ENCODE measurements at places on chromosomes 6 and 20.

GRCh38 chr20:59948828-59949720 lies 8.9 kb downstream of the FAM217B start:
- peaks cover 18% of the 10 kb centered on the region for H3K4me1 ChIP-seq
- no peak overlapping the region for H3K4me3 ChIP-seq
- H3K27ac ChIP-seq = peak overlapping the region; percentile 45
- DNase-seq = peak; percentile 51

DNA sequence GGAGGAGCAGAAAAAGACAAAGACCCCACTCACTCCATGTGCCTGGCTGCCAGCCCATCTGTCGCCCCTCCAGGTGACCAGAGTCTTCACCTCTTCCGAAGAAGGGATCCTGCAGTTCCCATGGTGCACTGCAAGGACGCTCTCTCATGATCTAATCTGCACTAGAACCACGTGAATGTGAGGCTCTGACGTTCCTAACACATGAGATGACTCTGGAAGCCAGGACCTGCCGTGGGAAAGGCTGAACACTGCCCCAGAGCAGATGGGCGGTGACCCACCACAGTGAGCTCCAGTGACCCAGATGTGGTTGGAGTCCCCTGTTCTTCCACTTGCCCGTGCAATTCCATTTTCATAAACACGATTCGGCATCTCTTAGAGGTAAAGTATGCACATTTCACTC lies 39.6 kb upstream of the PDE10A start:
- H3K27me3 ChIP-seq = no peaks in the 10 kb centered on the region
- H3K4me1 ChIP-seq = peaks cover 16% of the 10 kb centered on the region
- no peak overlapping the region for H3K4me3 ChIP-seq
- no peak overlapping the region for H3K27ac ChIP-seq
- DNase-seq = no peak

DNA sequence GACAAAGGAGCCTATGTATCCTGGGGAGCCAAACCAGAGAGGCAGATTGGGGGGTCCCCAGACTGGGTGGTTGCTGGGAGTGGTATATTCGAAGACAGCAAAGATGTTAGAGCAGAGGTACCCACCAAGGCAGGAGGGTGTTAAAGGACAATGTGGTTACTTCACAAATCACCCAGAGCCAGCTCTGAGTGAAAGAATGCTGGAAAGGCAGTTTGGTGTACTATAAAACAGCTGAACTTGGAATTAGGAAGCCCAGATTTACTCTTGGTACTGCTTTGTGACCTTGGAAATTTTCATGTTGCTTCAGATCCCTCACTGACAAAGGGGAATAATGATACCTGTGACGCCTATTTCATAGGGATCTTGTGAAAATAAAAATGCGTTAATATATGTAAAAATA lies 121.6 kb downstream of the CD164 start:
- no peak overlapping the region for H3K4me3 ChIP-seq
- no peaks in the 10 kb centered on the region for H3K4me1 ChIP-seq
- no peaks in the 10 kb centered on the region for H3K36me3 ChIP-seq
- H3K27ac ChIP-seq = no peak overlapping the region
- no peak for DNase-seq
- no peaks in the 10 kb centered on the region for H3K27me3 ChIP-seq

DNA sequence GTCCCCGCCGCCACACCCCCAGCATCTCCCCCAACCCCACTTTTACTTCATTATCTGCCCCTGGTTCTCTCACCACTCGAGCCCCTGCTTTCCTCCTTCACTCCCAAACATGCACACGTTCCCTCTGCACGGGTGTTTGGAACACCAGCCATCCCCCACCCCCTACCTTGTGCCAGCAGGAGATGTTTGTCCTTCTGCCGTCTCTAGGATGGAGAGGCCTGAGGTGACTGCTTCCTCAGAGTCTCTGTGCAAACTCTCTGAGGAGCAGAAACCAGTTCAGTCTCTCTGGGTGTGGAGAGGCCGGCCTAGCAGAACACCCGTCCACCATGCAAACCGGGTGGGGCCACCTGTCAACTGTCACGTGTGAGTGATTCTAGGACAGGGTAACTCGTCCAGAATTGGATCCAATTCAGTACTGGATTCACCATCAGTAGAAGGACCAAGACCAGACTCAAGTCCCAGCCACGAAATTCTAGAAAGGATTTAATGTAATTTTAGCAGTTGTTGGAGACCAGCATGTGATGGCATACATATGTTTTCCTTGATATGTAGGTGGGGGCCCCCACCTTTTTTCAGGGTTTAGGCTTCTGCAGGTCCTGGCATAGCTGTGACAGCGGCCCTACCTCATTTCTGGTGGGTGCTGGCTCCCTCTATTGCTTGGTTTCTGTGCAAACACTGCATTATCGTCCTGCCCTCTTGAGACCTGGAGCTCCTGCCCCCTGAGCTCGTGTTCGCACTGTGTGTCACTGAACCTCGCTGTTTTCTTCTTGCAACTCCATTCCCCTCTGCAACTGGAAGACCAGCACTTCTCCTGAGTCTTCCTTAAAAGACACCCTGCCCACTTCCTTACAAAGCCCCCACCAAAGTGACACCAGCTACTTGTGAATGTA lies at the start of gene RAET1E:
Gene RAET1E (minus strand): TSS at position 259 of the 890 bp plus-strand sequence. CDS start 7,212 bp downstream, outside the sequence.
- no peaks in the 10 kb centered on the region for H3K27me3 ChIP-seq
- peaks cover 37% of the 10 kb centered on the region for H3K4me1 ChIP-seq
- peak within 1 kb of the TSS; percentile 66 for H3K27ac ChIP-seq
- no peak for DNase-seq

DNA sequence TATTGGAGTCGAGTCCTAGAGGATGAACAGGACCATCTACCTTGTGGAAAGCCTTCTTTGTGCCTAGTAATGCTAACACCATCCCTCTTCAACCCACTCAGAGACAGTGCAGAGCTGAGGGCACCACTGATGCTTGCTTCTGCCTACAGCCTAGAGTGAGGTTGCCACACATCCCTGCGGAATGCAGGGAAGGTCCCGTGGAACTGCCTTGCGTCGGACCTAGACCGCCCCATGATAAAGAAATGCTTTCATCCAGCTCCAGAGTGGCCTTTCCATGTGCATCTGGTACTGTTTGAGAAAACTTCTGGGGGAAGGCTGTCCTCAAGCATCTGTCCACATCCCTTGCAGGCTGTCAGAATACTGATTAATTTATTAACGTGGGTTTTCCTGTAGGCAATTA lies 168.4 kb downstream of the PHACTR1 start:
- no peak overlapping the region for H3K27ac ChIP-seq
- no peaks in the 10 kb centered on the region for H3K36me3 ChIP-seq
- no peak overlapping the region for H3K4me3 ChIP-seq
- H3K4me1 ChIP-seq = no peaks in the 10 kb centered on the region
- H3K27me3 ChIP-seq = no peaks in the 10 kb centered on the region
- no peak for DNase-seq

- no peaks in the 10 kb centered on the region for H3K27me3 ChIP-seq
- no peak overlapping the region for H3K4me3 ChIP-seq
- no peak for DNase-seq
- H3K27ac ChIP-seq = no peak overlapping the region
- H3K36me3 ChIP-seq = no peaks in the 10 kb centered on the region
- H3K4me1 ChIP-seq = no peaks in the 10 kb centered on the region
Observed at GRCh38 chr6:107840636-107841274, 16.6 kb upstream of the SCML4 start.

DNA sequence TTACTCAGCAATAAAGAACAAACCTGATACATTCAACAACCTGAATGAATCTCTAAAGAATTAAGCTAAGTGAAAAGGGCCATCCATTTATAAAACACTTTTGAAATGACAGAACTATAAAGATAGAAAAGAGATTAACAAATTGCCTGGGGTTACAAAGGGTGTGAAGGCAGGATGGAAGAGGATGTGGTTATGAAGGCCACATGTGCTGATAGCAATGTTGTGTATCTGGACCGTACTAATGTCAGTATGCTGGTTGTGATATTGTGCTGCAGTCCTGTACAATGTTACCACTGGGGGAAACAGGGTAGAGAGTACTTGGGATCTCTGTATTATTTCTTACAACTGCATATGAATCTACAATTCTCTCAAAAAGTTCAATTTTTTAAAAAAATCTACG lies 36.4 kb downstream of the ELOVL5 start:
- no peak for DNase-seq
- H3K4me3 ChIP-seq = no peak overlapping the region
- H3K4me1 ChIP-seq = peaks cover 11% of the 10 kb centered on the region
- no peaks in the 10 kb centered on the region for H3K36me3 ChIP-seq

DNA sequence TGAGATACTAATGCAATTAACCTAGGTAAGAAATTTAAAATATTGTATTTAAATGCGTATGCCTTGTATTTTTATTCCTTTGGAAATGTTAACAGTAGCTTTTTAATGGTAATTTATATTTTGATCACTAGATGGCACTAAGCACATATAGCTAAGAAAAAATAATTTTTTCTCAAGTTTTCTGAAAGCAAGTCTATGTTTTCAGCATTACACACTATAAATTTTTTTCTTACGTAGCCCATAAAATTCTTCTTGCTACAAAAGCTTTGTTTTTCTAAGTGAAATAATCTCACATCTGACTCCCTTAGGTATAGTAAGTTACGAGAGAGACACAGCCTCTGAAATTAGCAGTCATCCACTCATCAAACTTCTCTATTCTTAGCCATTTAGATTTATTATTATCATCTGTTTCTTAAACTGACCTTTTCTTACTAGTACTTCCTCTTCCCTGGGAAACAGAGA lies 35.7 kb downstream of the TSPYL4 start:
- no peaks in the 10 kb centered on the region for H3K27me3 ChIP-seq
- H3K27ac ChIP-seq = no peak overlapping the region
- H3K36me3 ChIP-seq = no peaks in the 10 kb centered on the region
- H3K4me1 ChIP-seq = no peaks in the 10 kb centered on the region
- H3K4me3 ChIP-seq = no peak overlapping the region
- DNase-seq = no peak

GRCh38 chr6:2596222-2596621 lies 154.5 kb downstream of the MYLK4 start:
- H3K27me3 ChIP-seq = no peaks in the 10 kb centered on the region
- no peak overlapping the region for H3K4me3 ChIP-seq
- H3K27ac ChIP-seq = no peak overlapping the region
- no peaks in the 10 kb centered on the region for H3K4me1 ChIP-seq
- no peaks in the 10 kb centered on the region for H3K36me3 ChIP-seq

DNA sequence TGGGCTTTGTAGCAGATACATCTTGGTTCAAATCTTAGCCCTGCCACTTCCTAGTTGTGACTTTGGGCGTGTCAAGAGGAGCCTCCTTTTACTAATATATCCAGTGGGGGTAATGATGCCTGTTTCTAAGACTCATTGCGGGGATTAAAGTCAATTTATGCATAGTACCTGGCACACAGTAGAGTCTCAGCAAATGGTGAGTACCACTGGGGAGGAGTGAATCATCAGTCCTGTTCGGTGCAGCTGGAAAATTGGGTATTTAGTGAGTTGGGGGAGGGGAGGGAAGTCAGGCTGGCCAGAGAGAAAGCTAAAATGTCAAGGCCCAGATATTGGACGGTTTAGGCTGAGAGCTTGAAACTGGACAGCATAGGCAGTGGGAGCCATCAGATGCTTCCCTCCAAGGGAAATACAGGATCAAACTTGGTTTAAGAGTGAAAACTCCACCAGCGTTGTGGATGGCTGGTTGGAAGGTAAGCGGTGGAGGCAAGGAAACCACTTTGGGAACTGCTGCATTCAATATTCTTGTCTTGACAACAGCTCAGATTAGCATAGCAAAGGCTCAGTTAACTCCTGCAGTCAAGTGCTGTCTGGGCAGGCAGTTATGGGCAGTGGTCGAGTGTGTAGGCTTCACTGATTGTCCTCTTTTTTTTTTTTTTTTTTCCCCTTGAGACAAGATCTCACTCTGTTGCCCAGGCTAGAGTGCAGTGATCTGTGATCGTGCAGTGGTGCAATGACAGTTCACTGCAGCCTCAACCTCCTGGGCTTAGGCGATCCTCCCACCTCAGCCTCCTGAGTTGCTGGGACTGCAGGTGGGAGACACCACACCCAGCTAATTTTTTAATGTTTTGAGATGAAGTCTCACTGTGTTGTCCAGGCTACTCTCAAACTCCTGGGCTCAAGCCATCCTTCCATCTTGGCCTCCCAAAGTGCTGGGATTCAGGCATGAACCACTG lies 12.9 kb downstream of the PPP1R16B start:
- no peak overlapping the region for H3K4me3 ChIP-seq
- H3K4me1 ChIP-seq = no peaks in the 10 kb centered on the region
- no peak for DNase-seq

GRCh38 chr20:57693002-57693582 lies 16.7 kb downstream of the PMEPA1 start:
- H3K27ac ChIP-seq = no peak overlapping the region
- H3K36me3 ChIP-seq = no peaks in the 10 kb centered on the region
- H3K27me3 ChIP-seq = no peaks in the 10 kb centered on the region
- no peak overlapping the region for H3K4me3 ChIP-seq
- peaks cover 25% of the 10 kb centered on the region for H3K4me1 ChIP-seq

DNA sequence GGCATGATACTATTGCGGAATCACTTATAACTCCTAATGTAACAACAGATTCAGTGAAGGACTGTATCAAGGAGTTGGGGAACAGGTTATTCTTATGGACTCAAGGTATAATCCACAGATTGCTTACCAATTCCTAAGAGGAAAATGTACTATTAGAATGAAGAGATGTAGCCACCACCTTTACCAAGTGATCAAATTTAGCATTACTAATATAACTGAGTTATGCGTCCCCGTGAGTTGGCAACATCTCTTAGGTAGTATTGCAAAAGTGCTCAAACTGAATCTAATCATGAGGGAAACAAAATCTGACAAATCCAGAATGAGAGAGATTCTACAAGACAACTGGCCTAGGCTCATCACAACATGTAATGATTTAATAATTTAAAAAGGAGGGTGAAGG lies 777 bp upstream of the SNRNP48 start:
- DNase-seq = no peak
- no peaks in the 10 kb centered on the region for H3K4me1 ChIP-seq
- no peak overlapping the region for H3K27ac ChIP-seq
- no peak overlapping the region for H3K4me3 ChIP-seq
- H3K27me3 ChIP-seq = no peaks in the 10 kb centered on the region

DNA sequence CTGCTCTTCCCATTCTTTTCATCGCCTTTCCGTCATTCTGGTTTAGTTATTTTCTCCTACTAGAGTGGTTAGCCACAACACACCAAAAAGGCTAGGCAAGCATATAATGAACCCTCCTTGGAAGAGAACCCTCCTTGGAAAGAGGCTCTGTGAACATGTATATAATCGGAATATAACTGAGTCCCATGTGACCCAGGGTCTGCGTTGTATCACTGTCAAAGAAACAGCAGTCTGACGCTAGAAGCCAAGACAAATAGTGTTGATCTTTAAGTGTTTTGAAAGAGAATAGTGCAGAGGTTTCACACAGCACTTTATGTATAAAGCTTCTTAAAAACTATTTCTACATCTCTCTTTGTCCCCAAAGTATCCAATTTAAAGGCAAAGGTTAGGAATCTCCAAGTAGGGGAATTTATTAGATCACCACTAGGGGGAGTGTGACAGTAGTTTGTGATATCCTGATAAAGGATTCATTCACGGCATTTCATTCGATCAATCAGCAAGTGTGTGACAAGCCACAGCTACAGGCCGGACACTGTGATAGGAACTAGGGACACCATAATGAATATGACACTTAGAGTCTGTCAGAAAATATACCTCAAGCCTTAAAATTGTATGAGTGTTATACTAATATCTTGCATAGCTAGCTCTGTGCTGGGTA lies 395.3 kb downstream of the CD109 start:
- no peak for DNase-seq
- no peaks in the 10 kb centered on the region for H3K27me3 ChIP-seq
- H3K36me3 ChIP-seq = no peaks in the 10 kb centered on the region

- DNase-seq = peak; percentile 11
- H3K4me3 ChIP-seq = no peak overlapping the region
- H3K36me3 ChIP-seq = no peaks in the 10 kb centered on the region
- peaks cover 12% of the 10 kb centered on the region for H3K4me1 ChIP-seq
- no peaks in the 10 kb centered on the region for H3K27me3 ChIP-seq
- no peak overlapping the region for H3K27ac ChIP-seq
Observed at GRCh38 chr6:131368198-131368911, 204.7 kb upstream of the ARG1 start.

GRCh38 chr6:34680802-34681515 lies 15.6 kb downstream of the ILRUN start:
- H3K4me3 ChIP-seq = no peak overlapping the region
- no peaks in the 10 kb centered on the region for H3K27me3 ChIP-seq
- no peak overlapping the region for H3K27ac ChIP-seq
- H3K4me1 ChIP-seq = no peaks in the 10 kb centered on the region
